Central memory CD8-positive, alpha-beta T cell (primary cell): ENCODE measurements at places on chromosomes 2 and 18.

DNA sequence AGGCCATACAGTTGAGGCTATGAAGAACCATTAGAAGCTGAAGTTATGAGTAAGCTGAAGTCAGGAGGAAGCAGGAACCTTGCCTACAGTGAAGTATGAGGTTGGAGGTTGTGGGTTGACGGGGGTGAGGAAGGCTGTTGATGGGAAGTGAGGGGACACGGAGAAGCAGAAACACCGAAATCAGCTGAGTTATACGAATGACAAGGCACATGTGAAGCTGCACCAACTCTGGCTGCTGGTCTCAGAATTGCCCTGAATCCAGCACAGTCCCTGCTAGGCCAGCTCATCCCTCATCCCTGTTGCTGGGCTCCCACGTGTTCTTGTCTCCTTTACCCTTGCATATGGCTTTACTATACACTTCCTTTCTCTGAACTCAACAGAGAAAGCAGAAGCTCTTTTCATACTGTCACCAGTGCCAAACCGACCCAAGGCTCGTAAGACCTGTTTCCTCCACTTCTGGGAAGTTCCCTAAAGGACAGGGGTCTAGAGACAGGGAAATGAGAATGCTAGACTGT lies 9.2 kb upstream of the TMEM247 start:
- DNase-seq: no peak

DNA sequence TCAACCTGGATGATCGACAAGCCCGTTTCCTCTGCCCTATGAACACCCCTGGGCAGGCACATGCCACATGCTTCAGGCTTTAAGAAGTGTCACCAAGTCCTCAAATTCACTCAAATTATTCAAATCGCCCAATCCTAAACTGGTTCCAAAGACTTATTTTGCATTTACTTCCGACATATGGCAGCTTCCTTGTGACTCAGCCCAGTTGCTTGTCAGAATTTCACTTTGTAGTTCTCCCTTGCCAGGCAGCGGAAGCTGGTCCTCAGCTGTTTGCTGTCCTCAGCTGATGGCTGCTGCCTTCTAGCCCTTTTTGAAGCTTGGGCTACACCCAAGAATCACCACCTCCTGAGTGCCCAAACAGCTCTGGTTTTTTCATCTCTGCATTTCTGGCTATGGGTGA lies 105.4 kb upstream of the LMAN1 start:
- no peak for DNase-seq

GRCh38 chr18:59109375-59109774 lies 30.3 kb upstream of the SEC11C start:
- DNase-seq: no peak

DNA sequence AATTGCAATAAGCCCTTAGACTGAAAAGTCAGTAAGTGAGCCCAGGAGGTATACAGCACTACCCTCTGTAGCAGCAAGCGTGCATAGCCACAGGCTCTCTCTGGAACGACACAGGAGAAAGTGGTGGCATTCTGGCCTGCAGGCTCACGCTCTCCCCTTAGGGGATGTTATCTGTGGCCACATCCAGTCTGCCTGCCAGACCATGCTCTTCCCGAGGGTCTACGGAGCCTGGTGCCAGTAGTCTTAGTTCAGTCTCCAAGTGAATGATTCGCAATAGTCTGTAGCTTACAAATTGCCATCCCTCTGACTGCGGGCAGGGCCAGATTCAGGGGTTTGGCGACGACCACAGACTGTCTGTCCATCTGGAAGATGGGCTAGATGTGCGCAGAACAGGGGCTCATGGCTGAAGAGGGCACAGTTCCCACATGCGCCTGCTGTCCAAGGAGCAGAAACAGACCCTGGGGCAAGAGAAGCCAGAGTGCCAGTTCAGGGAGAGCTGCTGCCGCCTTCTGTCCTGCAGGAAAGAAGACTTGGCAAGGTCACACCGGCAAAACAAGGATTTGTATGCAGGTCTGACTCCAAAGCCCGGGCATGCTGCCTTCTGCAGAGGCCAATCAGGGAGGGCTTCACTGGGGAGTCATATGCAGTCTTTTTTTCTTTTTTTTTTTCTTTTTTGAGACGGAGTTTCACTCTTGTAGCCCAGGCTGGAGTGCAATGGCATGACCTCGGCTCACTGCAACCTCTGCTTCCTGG lies 3.5 kb upstream of the KLF11 start:
- no peak for DNase-seq

- DNase-seq: no peak
Observed at GRCh38 chr18:59208602-59209125, 11.3 kb upstream of the GRP start.

GRCh38 chr2:70975237-70975636 lies 3.2 kb upstream of the ANKRD53 start:
- DNase-seq: no peak

GRCh38 chr2:25960920-25961319 lies 21.4 kb downstream of the KIF3C start:
- DNase-seq: no peak

DNA sequence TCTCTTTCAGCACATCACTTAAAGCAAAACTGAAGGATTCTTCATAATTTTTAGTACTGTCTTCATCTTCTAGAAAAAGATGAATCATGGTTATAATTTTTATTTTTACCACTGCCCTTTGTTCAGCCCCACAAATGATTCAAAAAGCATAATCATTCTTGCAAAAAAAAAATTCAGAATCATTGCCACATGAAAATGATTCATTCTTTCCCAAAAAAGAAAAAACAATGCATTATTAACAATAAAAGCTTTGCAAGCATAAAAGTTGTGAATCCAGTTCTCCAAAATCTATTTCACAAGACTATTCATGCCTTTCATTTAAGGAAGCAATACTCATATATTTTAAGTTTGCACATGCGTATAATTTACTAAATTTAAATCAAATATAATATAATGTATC lies 204.8 kb downstream of the RBM43 start:
- DNase-seq: no peak
